ENCODE measurements at places on chromosomes 2 and 18.

DNA sequence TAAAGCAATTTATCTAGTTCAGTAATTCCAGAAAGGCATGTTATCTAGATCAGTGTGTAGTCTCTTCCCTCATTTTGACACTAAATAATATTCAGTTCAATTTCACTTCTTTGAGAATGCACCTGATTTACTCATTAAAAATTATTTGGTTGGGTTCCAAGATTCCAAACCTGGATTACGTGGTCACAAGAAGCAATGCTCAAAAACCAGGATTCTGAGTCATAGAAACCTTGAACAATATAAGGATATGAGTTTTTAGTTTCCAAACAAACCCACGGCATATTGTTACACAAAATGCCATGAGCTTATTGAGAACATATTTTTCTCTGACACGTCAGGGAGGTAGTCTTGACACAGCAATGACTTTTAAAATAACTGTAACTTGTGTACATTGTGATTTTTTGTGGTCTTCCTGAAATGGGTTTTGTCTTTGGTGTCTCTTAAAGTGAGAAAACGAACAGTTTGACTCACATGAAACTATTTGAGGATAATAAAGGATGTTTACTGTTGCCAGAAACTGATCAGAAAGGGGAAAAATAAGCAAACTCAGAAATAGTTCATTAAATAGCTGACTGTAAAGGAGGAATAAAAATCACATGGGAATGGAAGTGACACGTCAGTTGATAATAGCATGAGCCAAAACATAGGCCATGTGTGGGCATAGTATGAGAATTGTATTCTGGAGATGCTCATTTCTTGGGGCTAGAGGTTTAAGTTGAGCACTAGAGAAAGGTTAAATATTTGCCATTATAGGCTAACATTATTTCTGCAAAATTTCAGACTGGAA, 617.7 kb upstream of the CDH2 start:
- DNase-seq: no peak

DNA sequence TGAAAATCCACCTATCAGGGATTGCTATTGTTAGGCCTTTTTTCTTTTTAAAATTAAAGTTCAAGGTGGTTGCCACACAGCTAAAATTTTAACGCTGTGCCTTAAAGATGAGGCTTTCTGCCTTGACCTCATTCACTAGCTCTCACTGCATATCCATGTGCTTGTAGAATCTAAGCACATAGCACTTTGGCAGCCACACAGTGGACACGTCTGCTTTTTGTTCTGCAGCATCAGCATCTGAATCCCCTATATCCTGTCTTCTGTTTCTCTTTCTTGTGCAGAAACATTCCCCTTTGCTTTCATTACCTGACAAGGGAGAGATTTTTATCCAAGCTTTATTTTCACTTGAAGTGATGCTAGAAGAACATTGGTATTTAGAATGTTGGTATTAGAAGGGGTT, 38.1 kb downstream of the RALB start:
- DNase-seq: no peak

GRCh38 chr2:150075831-150076230, 411.6 kb downstream of the RND3 start:
- no peak for DNase-seq

- no peak for DNase-seq
Measured at GRCh38 chr2:119836455-119837142, 76.9 kb downstream of the PTPN4 start.

DNA sequence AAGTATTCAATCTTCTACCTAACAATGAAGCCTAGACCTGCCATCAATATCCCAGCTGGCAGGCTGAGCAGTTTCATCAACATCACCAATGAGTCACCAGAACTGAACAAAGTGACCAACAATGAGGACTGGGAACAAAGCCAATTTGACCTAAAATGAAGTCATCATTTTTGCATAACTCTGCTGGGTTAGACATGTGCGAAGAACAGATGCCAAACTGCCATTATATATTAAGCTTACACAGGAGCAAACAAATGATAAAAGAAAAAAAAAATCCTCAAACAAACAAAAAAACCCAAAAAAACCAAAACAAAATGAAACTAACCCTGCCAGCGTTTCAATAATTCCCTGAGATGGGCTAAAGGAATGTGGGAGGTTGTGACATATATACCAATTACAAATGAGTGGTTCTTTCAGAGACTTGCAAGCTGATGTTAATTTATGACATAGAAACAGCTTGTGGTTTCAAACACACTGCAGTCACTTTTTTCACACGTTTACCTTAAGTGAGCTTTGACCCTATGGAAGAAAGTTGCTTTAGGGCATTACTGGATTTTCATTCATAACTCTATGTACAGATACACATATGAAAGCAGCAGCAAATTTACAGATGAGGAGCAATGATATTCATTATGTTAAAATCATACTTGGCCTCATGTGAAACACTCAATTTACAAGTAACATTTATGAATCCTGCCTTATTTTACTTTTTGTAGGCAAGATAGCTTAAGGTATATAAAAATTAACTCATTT, 56.9 kb upstream of the CCDC141 start:
- DNase-seq: peak; percentile 53

- no peak for DNase-seq
Measured at GRCh38 chr2:82730811-82731210, 1728.3 kb downstream of the SUCLG1 start.

- no peak for DNase-seq
Measured at GRCh38 chr2:30398084-30398873, 48.8 kb upstream of the LCLAT1 start.
